Sigmoid colon (tissue), 7 donors: ENCODE measurements at places on chromosomes 2 and 18. TPM values are rescaled to one million over a fixed set of nuclear protein-coding genes. Genes with fewer than 3 reads are reported as not detected.

DNA sequence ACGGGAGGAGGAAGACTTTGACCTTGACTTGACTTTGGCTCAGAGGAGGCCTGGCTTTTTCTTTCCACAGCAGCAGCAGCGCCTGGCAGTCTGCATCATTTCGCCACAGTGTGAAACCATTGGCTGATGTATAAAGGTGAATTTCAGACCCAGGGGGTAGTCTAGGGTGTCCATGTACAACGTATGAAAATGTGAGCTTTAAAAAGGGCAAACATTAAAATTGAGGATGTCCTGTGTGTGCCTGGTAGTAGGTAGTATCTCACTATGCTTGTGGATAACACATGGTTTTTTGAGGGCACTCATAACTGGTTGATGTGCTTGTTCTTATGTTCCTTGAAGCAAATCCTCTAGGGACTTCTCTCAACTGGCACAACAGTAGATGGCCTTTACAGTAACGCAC lies 86.1 kb downstream of the LPIN1 start:
- no peak overlapping the region for H3K4me3 ChIP-seq
- no peaks in the 10 kb centered on the region for H3K27me3 ChIP-seq
- no peaks in the 10 kb centered on the region for H3K36me3 ChIP-seq
- peaks cover 23% of the 10 kb centered on the region for H3K4me1 ChIP-seq
- no peak overlapping the region for H3K27ac ChIP-seq

- no peak overlapping the region for H3K27ac ChIP-seq
- H3K4me3 ChIP-seq: no peak overlapping the region
- peaks cover 29% of the 10 kb centered on the region for H3K4me1 ChIP-seq
These were observed 52.7 kb downstream of the RBMS1 start for GRCh38 chr2:160440888-160441287.

GRCh38 chr2:80462654-80463053 lies 158.1 kb upstream of the LRRTM1 start:
- H3K4me3 ChIP-seq: no peak overlapping the region
- H3K27me3 ChIP-seq: no peaks in the 10 kb centered on the region
- no peak for DNase-seq
- H3K4me1 ChIP-seq: no peaks in the 10 kb centered on the region
- no peaks in the 10 kb centered on the region for H3K36me3 ChIP-seq
- H3K27ac ChIP-seq: no peak overlapping the region

DNA sequence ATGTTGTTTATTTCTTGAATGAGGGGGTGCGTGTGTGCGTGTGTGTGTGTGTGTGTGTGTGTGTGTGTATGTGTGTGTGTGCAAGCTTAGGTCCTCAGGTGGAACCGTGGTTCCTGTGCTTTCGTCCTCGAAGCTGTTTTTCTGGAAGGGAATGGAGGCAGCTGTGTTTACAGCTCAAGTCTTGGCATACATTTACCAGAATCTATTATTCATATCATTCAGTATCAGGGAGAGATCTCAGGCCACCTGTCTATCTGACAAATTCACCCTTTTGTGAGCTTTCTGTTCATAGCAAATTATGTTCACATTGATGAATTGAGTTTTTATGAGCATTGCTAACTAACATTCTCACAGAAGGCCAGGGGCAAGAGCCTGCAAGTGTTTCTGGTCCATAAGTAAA lies 550.4 kb downstream of the ARHGAP15 start:
- H3K4me3 ChIP-seq: no peak overlapping the region
- H3K27ac ChIP-seq: no peak overlapping the region
- H3K4me1 ChIP-seq: no peaks in the 10 kb centered on the region
- no peaks in the 10 kb centered on the region for H3K36me3 ChIP-seq
- no peaks in the 10 kb centered on the region for H3K27me3 ChIP-seq

MYO5B gene
- 0.82 TPM for total RNA-seq

DNA sequence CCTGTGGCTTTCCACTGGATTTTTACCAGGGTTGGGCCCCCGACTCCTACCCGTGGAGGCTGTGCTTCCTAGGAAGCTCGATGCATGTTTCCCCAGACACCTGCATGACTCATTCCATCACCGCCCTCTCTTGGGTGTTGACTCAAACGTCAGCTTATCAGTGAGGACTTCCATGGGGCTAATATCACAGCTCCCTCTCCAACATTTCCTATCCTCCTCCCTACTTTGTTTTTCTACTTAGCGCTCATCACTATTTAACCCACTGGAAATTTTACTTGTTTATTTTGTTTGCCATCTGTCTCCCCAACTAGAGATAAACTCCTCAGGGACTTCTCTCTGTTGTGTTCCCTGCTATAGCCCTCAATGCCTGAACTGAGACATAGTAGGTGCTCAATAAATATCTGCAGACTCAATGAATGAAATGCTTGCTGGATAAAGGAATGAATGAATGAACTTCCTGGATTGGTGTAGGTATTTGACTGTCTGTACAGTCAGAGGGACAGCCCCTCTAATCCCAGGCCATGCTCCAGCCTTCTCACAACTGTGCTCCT lies 89.7 kb upstream of the MSH2 start:
- H3K4me3 ChIP-seq: no peak overlapping the region
- peaks cover 17% of the 10 kb centered on the region for H3K4me1 ChIP-seq
- no peaks in the 10 kb centered on the region for H3K27me3 ChIP-seq
- DNase-seq: no peak
- H3K27ac ChIP-seq: peak overlapping the region; percentile 22

UGT1A4 gene
- not detected for total RNA-seq

GRCh38 chr2:144479659-144480058 lies 40.3 kb downstream of the ZEB2 start:
- no peaks in the 10 kb centered on the region for H3K36me3 ChIP-seq
- no peak for DNase-seq
- H3K4me1 ChIP-seq: peaks cover 5% of the 10 kb centered on the region
- no peak overlapping the region for H3K27ac ChIP-seq
- H3K4me3 ChIP-seq: no peak overlapping the region
- no peaks in the 10 kb centered on the region for H3K27me3 ChIP-seq

DNA sequence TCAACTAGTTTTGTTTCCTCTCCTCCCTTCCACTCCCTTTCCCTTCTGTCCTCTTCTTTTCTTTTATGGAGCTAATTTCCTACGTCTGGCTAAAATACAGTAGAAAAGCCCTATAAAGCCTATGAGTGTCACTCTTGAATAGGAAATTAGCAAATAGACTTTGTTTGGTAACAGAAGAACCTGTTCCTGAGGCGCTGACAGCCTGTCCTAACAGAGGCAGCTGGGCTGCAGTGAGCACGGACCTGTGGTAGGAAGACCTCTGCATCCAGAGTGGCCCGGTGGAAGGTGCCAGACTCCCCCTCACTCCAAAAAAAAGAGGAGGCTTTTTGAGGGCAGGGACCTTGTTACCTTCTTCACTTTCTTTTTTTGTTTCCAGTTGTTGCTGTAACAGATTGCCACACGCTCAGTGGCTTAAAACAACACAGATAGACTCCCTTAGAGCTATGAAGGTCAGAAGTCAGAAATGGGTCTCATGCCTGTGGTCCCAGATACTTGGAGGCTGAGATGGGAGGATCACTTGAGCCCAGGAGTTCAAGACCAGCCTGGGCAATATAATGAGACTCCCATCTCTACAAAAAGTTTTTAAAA lies 81.2 kb upstream of the TXNDC2 start:
- H3K4me1 ChIP-seq: peaks cover 63% of the 10 kb centered on the region
- no peaks in the 10 kb centered on the region for H3K36me3 ChIP-seq
- no peak overlapping the region for H3K4me3 ChIP-seq
- peak overlapping the region; percentile 72 for H3K27ac ChIP-seq

ATP5F1A gene
- 549 TPM for total RNA-seq

- peak overlapping the region; percentile 87 for H3K27ac ChIP-seq
- no peak overlapping the region for H3K4me3 ChIP-seq
- peaks cover 60% of the 10 kb centered on the region for H3K4me1 ChIP-seq
- DNase-seq: no peak
- no peaks in the 10 kb centered on the region for H3K27me3 ChIP-seq
These were observed 113.7 kb upstream of the ZFP36L2 start for GRCh38 chr2:43340066-43340465.

ONECUT2 gene
- not detected for total RNA-seq

DNA sequence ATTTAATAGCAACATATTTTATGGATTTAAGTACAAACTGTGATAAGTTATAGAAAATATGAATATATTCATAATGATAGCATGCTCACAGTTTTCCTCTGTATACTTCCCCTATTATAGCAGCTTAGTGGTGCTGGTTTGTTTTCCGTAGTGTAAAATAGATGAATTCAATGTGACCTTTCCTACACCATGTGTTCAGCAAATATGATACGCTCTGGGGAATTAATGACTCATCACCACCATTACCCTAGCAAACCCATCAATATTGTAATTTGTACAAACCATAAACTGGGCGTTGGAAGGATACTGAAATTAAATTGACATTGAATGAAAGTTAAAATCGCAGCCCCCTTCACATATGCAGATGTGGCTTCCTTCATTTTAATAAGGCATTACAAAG lies 58.7 kb upstream of the CDH19 start:
- H3K36me3 ChIP-seq: no peaks in the 10 kb centered on the region
- no peaks in the 10 kb centered on the region for H3K4me1 ChIP-seq
- no peak overlapping the region for H3K27ac ChIP-seq
- DNase-seq: no peak
- H3K4me3 ChIP-seq: no peak overlapping the region
- H3K27me3 ChIP-seq: no peaks in the 10 kb centered on the region

MFF gene
- total RNA-seq: 120 TPM

GRCh38 chr2:223467196-223467595 lies 135.0 kb downstream of the SCG2 start:
- H3K36me3 ChIP-seq: no peaks in the 10 kb centered on the region
- H3K27me3 ChIP-seq: no peaks in the 10 kb centered on the region
- peaks cover 20% of the 10 kb centered on the region for H3K4me1 ChIP-seq
- DNase-seq: no peak
- H3K27ac ChIP-seq: no peak overlapping the region
- no peak overlapping the region for H3K4me3 ChIP-seq
